ENCODE measurements at places on chromosomes 2 and 18.

DNA sequence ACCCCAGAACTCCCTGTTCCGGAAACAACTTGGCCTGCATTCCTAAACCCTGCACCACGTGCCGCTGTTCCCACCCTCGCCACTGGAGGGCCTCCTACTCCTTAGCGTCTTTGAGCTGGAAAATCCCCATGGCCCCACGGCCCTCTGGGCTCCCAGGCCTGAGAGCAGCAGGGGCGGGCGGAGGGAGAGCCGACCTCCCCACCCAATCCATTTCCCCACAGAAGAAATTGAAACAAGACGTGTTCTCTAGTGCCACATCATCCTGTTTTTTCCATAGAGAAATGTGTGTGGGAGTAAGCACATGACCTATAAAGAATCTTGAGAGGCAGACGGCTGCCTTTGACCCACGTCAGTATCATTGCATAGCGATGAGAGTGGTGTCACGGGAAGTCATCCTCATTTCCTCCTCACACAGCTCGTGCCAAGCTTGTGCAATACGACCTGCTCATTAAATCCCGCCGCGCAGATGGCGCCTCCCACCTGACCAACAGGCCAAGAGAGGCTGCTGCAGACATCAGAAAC is 79.2 kb downstream of the LAMA1 start:
- DNase-seq, result peak; percentile 99

- DNase-seq, result no peak
Measured at GRCh38 chr2:234852941-234853340, 98.9 kb upstream of the SH3BP4 start.

GRCh38 chr18:26268454-26268853 is 42.2 kb downstream of the TAF4B start:
- no peak for DNase-seq

- DNase-seq, result peak; percentile 55
Measured at GRCh38 chr2:9745153-9745899, 97.9 kb upstream of the TAF1B start.

- DNase-seq, result no peak
Measured at GRCh38 chr2:46643951-46644350, 164.6 kb downstream of the TMEM247 start.

DNA sequence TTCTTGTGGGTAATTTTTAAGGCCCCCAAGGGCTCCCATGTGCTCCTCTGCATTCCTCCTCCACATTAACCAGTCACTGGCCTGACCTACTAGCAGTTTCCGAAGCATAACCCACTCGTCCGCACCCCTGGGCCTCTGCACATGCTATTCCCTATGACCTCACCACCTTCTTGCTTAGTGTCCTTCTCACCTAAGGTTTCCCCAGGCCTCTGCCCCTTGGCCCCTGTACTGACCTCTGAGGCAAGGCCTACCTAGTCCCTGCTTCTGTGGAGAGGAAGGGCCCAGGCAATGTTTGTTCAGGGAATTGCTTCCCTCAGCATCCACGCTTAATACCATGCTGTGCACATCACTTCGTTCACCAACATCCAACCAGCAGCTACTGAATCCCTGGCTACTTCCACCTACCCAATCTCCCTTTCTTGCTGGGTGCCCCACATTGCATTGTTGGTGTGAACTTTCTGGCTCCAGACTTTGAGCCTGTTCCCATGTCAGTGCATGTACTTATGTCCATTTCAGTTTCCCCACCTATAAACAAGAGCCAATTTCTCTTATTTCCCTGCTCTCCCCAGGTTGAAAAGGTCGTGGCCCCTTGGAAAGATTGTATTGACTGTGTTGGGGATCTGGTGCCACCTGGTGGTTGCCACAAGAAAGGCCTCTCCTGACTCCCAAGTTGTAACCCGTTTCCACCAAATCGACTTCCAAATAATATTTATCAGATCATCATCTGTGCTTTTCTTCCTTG is 19.2 kb upstream of the TMEM177 start:
- peak; percentile 48 for DNase-seq

DNA sequence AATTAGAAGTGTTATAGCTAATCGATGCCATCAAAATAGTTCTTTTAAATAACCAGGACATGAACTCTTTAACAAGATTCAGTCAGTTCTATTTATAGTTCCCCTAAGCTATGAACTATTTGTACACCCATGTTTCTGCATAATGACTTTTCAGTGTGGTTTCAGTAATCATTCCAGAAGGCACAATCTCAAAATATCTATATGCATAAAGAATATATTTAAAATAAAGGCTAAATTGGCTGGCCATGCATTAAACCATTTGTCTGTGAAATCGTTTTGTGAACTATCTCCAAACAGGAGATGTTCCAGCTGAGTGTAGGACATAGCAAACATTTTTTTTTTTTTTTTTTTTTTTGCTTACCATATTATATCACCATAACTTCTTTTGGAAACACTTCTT is 719.3 kb downstream of the PLCL1 start:
- DNase-seq, result peak; percentile 21

DNA sequence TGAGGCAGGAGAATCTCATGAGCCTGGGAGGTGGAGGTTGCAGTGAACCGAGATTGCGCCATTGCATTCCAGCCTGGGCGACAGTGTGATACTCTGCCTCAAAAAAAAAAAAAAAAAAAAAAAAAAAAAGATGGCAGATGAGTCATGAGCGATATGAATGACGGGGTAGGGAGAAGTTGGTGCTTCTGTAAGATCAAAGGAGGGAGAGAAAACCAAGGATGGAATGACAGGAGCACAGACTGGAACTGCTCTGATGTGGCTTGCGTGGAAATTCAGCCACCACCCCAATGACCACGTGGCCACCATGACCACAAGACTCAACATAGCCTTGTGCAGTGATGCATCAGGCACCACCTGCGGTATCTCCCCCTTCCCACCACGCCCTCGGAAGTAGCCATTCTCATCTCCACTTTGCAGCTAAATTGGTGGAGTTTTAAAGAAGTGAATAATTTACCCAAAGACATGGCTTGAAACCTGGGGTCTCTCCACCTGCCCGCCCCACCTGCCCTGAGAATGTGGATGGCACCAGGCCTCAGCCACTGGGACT is 96.0 kb downstream of the ACKR3 start:
- no peak for DNase-seq

GRCh38 chr2:75562513-75562864 is 1.8 kb upstream of the EVA1A start:
- peak; percentile 32 for DNase-seq

DNA sequence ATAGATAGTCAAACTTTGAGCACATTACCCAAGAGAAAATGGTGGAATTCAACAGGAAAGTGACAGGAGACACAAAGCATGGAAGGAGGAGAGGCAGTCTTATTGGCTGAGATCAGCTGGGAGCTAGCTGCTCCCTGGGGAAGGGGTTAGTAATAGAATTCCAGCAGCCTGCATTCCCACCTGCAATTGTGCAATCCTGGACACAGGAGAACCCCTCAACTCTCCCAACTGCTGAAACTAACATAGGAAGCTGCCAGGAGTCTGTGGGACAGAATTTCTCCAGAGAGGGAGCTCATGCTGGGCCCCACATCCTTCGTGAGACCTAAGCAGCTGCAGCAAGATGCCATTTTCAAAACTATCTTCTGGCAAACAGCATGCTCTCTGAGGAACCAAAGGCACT is 69.8 kb upstream of the ACVR1C start:
- no peak for DNase-seq

GRCh38 chr2:10658041-10658913 is 31.5 kb downstream of the NOL10 start:
- DNase-seq, result peak; percentile 90

- DNase-seq, result peak; percentile 78
Measured at GRCh38 chr2:182917924-182918323, 51.5 kb upstream of the FRZB start.

DNA sequence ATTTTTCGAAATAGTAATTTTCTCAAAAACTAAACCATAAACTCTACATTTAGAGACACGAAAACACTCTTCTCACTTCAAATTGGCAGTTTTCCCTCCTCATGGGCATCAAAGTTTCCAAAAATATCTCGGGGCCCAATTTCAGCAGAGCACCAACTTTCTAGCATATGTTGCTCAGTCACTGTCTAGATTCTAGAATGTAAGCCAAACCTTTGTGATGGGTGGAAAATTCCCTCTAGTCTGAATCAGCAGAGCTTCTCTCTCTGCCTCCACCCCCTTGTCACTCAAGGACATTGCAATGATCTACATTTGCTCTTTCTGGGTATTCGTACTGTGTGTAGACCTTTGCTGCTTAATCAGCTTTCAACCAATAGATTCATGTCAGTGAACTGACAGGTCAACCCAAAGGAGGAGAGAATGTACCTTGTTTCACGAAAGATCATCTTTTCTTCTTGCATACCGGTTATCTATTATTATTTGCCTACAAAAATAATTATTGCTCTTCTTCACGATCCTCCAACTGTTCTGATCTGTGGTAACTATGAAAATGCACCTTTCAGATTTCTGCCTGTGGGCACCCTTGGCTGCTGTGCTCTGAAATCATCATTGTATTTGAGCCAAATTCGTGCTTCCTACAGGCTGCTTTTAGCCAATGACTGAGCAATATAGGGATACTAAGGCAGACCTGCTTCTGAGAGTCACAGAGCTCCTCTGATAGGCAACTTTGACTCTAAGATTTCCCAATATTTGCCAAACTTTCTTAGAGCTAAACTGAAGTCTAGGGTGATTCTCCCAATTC is 38.7 kb upstream of the GLS start:
- DNase-seq, result peak; percentile 72

DNA sequence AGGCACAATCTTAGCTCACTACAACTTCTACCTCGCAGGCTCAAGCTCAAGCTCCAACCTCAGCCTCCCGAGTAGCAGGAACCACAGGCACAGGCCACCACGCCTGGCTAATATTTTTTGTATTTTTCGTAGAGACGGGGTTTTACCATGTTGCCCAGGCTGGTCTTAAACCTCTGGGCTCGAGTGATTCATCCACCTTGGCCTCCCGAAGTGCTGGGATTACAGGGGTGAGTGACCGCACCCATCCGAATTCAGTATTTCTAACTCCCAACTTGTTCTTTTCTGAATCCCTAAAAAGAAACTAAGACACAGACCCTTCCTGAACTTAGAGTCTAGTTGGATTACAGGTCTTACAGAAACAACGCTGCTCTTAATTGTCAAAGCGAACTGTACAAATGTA is 32.3 kb upstream of the ACSL3 start:
- DNase-seq, result no peak

Data from EH (cell line).